Cortex of kidney (tissue), 1 donor: ENCODE measurements at places on chromosomes 2 and 18.

- no peak for DNase-seq
These were observed 50.7 kb upstream of the PAIP2B start for GRCh38 chr2:71277536-71278103.

- DNase-seq: no peak
These were observed 10.0 kb upstream of the ZNF396 start for GRCh38 chr18:35387152-35387571.

DNA sequence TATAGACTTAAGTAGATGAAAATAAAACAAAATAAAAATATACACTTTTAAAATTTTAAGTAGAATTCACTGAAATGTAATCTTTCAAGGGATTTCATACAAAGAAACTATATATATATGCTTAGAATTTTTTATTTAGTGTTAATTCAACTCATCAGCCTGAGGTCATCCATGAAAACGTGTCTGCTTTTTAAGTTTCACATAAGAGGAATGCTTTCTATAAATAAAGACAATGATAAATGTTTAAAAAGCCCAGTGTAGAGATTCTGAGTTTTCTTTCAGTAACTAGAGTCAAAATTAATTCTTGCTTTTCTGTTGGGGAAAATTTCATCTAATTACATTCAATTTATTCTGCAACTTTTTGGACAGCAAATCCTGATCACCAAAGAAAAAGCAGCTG is 213.3 kb downstream of the MBD5 start:
- DNase-seq: no peak

GRCh38 chr2:230408244-230408842 is 7.7 kb upstream of the SP100 start:
- DNase-seq: no peak

- no peak for DNase-seq
These were observed 845 bp downstream of the EML4 start for GRCh38 chr2:42169874-42170521.

DNA sequence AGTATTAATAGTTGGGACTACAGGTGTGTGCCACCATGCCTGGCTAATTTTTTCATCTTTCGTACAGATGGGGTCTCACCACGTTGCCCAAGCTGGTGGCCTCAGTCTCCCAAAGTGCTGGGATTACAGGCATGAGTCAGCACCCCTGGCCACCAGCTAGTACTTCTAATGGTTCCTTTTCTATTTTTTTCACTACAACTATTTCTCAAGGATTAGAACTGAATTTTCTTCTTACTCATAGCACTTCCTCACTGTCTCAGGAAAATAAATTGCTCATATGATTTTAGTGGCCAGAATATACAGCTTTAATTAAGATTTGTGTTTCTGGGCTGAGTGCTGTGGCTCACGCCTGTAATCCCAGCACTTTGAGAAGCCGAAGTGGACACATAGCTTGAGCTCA is 43.2 kb upstream of the SOS1 start:
- no peak for DNase-seq

- no peak for DNase-seq
These were observed 119.5 kb upstream of the TLK1 start for GRCh38 chr2:171279983-171280790.

GRCh38 chr2:195587966-195588365 is 69.1 kb upstream of the SLC39A10 start:
- no peak for DNase-seq

GRCh38 chr2:10939058-10939457 is 27.3 kb downstream of the KCNF1 start:
- no peak for DNase-seq

DNA sequence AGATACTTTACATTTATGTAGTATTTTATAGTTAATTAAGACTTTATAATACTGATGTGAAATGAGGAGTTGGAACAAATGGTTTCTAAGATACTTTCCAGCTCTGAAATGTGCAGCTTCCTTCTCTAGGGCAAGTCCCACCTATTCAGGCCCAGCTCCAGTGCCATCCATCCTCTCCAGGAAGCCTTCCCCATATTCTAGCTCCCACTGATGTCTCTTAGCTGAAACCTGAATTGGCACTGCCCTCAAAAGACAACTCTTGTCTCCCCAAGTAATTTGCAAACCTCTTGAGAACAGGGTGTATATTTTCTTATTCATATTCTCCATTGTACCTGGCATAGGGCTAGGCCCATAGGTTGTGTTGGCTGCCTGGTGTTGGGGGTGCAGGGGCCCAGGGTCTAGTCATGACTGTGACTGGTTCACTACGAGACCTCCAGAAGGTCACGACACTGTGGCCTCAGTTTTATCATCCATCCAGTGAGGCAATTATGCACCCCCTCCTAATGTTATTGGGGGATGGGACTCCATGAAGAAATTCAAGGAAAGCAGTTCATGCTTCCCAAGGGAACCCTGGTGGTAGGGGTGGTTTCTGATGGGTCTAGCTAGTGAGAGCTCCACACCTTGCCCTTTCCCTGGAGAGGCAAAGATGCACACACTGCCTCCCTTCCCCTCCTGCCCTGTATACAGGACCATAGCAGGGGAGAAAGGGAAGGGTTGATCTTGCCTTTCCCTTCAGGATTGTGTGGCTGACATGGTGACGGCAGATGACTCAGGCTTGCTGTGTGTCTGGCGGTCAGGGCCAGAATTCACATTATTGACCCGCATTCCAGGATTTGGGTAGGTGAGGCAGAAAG is 2.8 kb downstream of the WDR54 start:
- no peak for DNase-seq

DNA sequence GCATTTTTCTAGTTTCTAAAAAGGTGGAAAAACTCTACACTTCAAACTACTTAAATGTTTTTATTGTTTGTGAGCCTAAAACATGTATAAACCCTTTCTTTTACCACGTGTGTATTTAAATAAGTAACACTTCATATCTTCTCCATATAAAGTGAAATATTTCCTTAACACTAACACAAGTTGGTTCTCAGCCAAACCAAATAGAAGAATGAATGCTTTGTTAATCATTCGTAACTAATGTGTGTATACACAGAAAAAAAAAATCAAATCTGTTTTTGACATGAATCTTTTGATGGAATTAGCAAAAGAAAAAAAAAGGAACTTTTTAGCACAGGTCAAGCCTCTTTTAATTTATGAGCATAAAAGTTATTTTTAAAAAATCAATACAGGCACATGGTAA is 89.3 kb downstream of the EHBP1 start:
- DNase-seq: no peak

DNA sequence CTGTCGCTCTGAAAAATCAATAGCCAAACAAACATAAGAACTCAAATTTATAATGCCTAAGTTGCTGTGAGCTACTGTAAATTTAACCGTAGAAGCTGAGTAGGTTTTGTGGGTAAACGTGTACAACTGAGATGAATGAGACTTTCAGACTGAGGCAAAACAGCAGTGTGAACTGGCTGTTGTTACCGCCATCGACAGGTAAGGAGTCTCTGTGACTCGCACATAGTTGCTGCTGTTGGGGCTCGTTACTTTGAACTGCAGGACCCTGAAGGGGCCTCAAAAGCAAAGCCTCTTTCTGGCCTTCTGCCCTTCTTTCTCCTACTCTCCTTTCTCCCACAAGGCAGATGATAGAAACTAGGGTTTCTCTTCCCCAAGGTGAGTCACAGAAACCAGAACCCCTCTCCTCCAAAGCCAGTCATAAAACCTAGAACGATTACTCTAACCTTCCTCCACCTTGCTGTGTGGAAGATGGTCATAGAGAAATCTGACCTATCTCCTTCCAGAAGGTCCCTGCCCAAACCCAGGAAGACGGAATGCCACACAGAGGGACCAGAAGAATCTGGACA is 101.2 kb downstream of the DLGAP1 start:
- DNase-seq: no peak

- DNase-seq: no peak
These were observed 82.1 kb upstream of the POMC start for GRCh38 chr2:25250331-25251070.

GRCh38 chr2:160731415-160731814 is 237.8 kb upstream of the RBMS1 start:
- no peak for DNase-seq

DNA sequence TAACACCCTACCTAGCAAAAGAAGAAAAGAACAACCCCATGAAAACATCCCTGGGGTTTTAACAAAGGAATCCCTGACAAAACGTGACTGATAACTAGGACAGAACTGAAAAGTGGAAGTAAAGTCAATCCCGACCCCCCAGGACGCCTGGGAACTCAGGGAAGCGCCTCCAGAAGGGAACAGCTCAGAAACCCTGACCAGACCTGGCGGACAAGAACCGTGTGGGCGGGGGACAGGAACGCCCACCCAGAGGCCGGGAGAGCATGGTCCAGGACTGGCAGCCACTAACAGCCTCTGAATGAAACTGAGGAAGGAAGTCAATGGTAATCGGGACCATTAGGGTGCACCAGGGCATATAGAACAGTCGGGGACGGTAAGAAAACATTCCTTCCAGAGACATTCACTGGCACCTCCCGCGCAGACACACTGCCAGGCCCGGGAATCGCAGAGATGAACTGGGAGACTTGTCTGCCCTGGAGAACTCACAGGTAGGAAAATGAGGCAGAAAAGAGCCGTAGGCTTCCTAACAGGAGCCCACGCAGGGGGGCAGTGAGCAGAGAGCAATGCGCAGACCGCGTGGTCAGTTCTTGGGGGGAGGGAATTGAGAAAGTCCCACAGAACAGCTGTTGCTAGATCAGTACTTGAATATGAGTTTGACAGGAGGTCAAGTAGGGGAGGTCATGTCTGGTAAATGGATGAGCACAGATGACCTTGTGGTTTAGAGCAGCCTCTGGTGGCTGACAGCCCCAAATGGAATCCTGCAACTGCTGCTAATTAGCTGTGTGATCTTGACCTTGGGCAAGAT is 1.3 kb upstream of the TBC1D8 start:
- no peak for DNase-seq

DNA sequence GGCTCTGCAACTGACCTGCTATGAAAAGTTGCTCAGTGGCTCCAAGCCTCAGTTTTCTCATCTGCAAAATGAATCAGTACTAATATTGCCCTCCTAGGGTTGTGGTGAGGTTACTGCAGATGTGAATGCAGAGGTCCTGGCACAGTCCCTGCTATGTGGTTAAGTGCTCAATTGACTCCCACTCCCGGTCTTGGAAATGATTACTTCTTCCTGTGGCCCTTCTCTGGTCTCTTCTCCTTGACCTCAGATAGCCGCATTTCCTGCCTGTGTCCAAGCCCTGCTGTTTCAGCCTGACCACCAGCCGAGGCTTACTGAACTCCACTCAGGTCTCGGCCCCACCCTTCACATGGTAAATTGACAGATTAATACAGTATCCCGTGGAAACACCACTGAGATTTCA is 26.3 kb downstream of the CNGA3 start:
- no peak for DNase-seq

- DNase-seq: no peak
These were observed 78.6 kb downstream of the SCG2 start for GRCh38 chr2:223523551-223524001.

DNA sequence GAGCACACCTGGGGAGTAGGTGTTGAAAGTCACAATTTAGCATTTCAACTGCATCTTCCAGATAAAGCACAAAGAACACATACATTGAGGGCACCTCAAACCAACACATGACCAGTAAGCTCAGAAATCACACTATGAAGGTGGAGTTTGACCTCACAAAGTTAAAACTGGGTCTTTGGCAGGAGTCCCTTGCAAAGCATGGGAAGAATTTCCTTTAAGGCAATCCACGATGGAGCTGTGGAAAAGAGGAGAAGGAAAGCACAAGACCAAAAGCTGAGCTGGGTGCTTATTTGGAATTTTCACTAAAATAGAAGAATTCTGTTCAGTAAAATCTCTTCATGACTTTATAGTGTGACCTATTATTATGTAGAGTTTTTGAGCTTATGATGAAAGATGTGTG is 212.9 kb upstream of the APCDD1 start:
- DNase-seq: no peak

DNA sequence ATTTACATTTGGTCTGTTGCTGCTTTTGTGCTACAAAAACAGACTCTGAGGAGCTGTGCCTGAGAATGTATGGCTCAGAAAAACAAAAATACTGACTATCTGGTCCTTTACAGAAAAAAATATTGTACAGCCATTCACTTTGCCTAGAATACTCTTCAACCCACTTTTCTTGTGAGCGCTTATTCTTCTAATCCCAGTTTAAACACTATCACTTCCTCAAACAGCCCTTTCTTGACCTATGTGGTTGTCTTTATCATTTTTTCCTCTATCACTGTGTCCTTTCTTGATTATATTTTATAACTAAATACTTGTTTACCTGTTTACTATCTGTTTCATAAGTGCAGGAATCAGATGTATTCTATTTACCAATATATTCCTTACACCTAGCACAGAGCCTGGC is 33.5 kb downstream of the CUL3 start:
- no peak for DNase-seq

DNA sequence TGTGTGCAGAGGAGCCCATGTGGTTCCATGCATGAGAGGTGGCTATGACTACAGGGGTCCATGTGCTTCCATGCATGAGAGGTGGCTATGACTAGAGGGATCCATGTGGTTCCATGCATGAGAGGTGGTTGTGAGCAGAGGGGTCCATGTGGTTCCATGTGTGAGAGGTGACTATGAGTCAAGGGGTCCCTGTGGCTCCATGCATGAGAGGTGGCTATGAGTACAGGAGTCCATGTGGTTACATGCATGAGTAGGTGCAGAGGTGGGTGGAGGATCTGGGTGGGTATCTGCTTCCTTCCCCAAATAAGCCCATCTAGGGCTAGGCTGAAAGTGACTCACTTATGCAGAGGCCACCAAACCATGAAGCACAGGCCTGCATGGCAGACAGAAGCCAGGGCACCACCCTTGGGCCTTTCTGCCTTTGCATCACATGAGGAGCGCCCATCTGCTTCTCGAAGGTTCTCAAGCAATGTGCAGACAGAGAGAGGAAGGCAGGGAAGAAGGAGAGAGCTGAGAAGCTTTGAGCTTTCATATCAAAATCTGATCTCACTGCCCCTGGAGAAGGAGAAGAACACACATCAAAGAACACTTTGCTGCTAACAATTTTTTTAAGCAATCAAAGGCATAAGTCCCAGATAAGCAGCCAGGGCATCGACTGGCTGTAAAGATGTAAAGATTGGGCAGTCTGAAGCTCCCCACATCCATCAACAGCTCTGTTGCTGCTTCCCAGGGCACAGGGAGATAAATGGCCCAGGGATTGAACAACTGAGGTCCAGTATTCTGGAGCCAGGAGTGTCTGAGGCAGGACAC is 137.6 kb downstream of the TNS1 start:
- DNase-seq: no peak

DNA sequence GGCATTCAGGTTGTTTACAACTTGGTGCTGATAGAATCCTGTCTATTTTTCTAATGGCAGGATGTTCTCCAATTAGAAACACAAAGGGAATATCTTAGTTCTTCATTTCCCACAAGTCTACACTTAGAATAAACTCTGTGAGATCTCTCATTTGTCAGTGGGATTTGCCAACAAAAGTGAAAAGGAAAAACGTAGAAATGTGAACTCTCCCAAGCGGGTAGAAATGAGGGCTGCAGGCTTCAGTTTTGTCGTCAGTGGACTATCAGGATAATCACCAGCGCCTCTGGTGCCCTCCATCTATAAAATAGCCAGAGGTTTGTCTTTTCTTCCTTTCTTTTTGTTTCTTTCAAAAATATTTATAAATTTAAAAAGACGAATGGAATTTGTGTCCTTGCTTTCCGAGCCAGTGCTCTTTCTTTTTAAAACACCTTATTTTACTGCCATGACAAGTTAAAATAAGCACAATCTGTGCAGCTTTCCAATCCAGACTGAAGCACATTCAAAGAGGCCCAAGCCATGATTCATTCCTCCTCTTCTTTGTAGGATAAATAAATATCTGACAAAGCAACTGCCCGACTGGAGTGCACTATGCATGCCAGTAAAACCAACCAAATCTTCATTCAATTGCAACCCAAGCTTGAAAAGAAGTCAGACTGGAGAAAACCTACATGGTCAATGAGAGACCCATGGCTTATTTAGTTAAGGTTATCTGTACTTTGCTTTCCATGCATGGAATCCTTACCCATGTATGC is 185.8 kb downstream of the ANKRD44 start:
- DNase-seq: no peak

- no peak for DNase-seq
These were observed 25.0 kb downstream of the CELF4 start for GRCh38 chr18:37540424-37541138.
